ENCODE measurements at places on chromosomes 12 and 14.

- no peak for DNase-seq
Measured at GRCh38 chr14:105538481-105539049, 12.2 kb downstream of the TMEM121 start.

- DNase-seq, result no peak
Measured at GRCh38 chr12:2205996-2206395, 153.2 kb downstream of the CACNA1C start.

GRCh38 chr12:51306507-51306906 is 17.5 kb downstream of the BIN2 start:
- DNase-seq, result no peak

GRCh38 chr12:49706351-49707127 is 666 bp downstream of the FMNL3 start:
- no peak for DNase-seq

DNA sequence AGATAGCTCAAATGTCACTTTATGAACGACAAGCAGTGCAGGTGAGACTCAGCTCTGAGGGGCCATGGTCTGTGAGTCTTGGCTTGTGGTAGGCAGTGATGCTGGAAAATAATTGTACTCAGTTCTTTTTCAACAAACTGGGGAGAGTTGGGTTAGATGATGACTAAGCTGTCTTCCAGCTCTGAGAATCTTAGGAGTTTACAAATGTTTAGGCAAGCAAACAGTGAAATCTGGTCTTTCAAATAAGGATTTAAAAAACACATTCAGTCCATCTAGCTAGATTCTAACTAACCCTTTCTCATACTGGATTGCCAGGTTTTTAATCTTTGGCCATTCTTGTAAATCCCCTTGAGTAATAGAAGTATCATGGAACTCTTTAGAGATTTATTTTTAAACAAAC is 3.4 kb downstream of the PHC1 start:
- DNase-seq, result no peak

- no peak for DNase-seq
Measured at GRCh38 chr12:113546916-113547863, 75.5 kb upstream of the LHX5 start.

DNA sequence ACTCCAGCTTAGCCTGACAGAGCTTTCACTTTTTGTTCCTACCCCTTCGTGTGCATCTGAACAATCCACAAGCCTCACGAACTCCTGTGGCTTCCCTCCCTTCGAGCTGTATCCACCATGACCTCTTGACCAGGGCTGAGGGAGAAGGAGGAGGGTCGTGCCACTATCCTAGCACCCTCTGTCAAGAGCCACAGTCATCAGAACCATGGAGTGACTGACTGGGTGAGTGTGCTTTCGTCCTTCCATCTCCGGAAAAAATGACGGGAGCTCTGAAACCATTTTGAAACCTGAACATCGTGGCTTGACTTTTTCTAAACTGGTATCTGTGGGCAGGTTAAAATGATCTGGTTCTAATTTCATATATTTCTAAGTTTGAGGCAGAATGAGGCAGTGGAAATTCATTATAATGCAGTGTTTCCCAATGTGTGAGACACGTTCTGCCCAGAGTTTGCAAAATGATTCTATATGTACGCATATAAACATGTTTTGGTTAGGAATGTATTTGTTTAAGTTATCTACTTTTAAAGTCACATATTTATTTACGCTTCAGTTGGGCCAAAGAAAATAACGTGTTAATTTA is 27.0 kb downstream of the IL26 start:
- DNase-seq, result no peak

DNA sequence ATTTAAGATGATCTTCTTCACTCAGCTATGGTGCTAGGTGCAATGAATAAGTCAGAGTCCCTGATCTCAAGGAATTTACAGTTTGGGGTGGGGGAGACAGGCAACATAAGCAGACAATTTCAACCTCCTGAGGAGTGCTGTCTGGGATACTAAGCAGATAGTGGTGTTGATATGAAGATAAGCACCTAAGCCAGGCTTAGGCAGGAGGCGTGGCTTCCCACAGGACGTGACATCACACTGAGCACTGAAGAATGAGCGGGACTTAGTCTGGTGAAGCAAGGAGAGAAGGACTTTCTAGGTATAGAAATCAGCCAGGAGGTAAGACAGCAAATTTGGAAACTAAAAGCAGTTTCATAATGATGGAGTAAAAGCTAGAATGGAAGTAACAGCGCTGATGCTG is 6.8 kb downstream of the PRPH start:
- DNase-seq, result no peak

GRCh38 chr14:93008381-93008780 is 85.4 kb downstream of the CHGA start:
- DNase-seq, result no peak

- DNase-seq, result no peak
Measured at GRCh38 chr12:113932381-113933196, 33.5 kb downstream of the RBM19 start.

- DNase-seq, result no peak
Measured at GRCh38 chr12:114995891-114996290, 311.9 kb upstream of the TBX3 start.
